ENCODE measurements at places on chromosomes 3 and 15.

DNA sequence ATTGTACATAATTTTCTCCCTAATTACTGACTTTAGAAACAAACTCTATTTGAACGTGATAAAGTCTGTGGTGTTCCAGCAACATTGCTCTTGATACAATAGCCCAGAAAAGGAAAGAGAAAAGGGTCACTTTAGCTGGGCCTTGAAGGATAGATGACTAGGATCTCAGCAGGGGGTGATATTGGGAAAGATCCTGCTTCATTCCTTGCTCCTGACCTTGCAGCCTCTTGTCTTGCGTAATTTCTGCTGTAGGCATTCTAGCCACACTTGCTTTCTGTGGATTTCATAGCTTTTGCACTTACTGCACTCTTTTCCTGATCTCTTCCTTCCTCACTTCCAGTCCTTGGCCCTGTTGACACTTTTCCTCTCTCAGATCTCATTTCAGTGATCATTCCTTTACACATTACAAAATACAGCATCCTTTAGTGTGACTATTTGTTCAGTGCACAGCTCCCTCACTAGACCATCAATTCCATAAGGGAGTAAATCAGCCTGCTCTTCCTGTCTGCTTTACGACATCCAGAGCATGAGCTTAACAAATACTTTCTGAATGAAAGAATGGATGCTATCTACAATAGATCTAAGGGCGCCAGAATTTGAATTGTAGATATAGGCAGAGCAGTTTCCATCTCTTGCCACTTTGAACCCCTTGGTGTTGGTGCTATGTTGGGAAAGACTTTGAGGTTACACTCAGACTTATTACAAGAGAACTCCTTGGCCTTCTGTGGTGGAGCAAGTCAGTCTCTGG lies 559.6 kb upstream of the MDFIC2 start:
- no peak for DNase-seq

- DNase-seq, result no peak
These were observed 26.4 kb upstream of the ATP8B4 start for GRCh38 chr15:50145451-50145872.

GRCh38 chr15:80934761-80935221 lies 54.8 kb downstream of the MESD start:
- DNase-seq, result no peak

DNA sequence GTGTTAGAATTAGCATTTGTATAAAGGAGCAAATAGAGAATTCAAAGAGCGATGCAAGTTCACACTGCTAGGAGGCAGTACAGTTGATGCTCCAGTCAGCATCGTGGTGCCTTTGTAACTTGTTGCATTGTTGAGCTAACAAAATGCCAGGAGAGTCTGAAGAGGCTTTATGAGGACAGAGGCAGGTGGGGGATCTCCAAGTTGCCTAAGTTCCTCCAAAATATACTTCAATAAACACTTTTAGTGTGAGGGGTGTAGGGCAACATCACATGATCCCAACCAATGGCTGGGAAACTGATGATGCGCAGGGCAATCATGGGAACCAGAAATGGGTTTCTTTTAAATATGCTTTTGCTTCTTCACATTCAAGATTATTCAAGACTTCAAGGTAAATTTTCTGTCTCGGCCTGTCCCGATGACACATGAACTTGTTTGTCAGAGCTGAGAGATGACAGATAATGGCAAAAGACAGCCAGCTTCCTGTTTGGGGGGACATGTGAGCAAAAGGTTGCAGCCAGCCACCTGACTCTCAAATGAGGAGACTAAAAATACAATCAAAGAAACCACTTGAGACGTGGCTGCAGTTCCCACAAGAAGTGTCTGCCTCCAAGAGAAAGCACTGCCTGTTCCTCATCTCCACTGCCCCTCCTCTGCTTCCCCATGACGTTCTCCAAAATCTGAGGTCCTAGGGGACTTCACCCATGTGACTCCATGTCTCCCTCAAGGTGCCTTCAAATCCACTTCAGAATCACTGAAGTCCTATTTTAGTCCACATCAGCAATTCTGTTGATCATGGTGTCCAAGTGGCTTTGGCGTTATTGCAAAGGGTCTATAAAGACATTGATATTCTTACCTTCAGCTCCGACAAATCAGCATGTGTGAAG lies 39.3 kb downstream of the KLHL6 start:
- peak; percentile 42 for DNase-seq

DNA sequence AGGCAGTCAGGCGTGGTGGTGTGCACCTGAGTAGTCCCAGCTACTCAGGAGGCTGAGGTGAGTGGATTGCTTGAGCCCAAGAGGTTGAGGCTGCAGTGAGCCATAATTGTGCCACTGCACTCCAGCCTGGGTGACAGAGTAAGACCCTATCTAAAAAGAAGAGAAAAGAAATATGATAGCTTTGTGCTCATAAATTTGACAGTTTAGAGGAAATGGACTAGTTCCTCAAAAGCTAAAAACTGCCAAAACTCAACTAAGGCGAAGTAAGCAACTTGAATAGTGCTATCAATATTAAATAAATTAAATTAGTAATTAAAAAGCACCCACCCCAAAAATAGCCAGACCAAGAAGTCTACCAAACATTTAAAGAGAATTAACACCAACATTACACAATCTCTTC lies 24.5 kb upstream of the SLC15A2 start:
- DNase-seq, result no peak

DNA sequence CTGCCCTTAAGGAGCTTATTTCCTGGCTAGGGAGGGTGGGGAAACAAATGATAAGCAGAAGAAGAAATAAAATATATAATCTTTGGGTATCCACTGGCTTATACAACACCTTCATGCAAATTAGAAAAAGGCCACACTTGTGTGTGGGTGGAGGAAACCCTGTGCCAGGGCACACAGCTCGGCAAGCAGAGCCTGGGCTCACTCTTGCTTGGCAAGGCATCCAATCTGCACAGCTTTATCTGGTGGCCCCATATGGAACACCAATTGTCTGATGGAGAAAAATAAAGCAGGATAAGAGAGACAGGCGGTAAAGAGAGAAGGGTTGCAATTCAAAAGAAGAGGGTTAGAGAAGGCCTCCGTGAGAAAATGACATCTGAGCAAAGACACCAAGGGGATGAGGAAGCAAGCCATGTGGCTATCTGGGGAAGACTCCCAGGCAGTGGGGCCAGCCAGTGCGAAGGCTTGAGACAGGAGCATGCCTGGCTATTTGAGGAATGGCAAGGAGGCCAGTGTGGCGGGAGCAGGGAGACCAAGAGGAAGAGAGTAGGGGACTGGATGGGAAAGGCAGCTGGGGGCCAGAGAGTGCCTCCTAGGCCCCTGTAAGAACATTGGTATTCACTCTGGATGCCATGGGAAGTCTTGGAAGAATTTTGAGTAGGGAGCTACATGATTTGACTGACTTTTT lies 22.5 kb upstream of the VPS8 start:
- DNase-seq, result no peak

DNA sequence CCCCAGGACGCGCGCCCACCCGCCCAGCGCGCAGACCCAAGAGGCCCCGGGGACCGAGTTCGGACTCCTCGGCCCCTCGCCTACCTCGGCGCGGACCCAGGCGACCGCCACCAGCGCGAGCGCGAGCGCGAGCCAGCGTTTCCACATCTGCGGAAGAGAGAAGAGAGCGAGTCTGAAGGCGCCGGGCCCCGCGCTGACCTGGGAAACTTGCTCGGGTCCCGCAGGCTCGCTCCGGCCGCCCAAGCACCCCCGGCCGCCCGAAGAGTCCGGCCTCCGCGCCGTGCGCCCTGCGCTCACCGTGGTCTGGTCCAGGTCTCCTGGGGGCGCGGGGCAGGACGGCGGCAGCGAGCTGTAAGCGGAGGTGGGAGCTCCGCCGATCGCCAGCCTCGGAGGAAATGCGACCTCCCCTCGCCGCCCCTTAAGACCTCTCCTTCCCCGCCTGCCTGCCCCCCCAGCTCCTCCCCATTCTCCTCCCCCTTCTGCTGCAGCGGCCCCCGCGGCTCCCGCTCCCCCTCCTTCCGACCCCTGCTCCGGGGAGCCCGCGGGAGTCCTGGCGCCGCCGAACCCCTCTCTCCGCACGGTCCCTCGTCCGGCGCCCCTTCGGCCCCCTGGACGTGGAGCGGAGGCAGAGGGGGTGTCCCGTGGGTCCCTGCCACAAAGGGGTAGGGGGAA lies at the start of gene FSTL1:
TSS of gene FSTL1 (minus strand) at position 393 of the 672 bp plus-strand sequence. CDS start at position 147, 246 bp downstream.
- no peak for DNase-seq

DNA sequence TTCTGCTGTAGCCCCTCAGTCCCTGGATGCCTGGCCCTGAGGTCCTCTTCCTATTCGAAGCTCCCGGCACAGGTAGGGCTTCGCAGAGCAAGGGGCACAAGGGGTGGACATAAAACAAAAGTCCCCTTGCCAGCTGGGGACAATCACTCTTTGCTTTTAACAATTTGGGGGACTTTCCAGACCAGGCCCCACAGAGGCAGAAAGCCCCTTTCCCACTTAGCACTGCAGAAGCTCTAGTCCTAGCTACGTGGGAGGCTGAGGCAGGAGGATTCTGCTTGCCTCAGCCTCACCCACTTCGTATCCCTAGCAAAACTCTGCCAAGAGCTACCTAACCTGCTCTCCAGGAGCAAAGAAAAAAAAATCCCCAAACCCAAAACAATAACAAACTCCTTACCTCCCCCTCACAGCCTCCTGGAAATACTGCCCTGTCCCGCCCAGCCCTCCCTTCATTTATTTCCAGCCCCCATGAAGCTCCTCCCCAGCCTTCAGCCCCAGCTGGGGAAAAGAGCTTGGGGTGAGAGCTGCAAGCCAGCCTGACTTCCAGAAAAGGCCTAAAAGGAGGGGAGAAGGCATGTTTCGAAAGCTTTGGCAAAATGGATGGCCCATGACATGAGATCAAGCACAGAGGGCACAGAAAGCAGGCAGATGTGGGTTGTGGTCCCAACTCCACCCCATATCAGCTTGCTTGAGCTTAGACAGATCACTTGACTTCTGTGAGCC lies at the start of gene CIDEC:
TSS of gene CIDEC (minus strand) at position 424 of the 720 bp plus-strand sequence. CDS start 1,767 bp downstream, outside the sequence.
- no peak for DNase-seq

- DNase-seq, result no peak
These were observed 8.6 kb downstream of the TLE3 start for GRCh38 chr15:70088887-70089691.

DNA sequence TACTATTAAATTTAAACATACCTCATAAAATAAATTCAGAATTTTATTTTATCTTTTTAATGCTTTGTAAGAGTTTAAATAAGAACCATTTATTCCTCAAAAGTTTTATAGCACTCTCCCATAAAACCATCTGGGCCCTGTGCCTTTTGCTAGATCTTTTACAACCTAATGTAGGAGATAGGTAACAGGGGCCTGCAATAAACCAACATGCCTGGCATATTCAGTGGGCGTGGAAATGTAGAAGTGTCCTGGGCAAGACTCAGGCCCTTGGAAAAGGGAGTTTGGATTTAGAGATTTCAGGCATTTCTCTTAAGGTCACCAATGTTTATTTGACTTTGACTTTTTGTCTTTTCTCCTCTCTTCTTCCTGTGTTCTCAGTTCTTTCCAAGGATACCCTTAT lies 46.4 kb downstream of the POMGNT2 start:
- no peak for DNase-seq

DNA sequence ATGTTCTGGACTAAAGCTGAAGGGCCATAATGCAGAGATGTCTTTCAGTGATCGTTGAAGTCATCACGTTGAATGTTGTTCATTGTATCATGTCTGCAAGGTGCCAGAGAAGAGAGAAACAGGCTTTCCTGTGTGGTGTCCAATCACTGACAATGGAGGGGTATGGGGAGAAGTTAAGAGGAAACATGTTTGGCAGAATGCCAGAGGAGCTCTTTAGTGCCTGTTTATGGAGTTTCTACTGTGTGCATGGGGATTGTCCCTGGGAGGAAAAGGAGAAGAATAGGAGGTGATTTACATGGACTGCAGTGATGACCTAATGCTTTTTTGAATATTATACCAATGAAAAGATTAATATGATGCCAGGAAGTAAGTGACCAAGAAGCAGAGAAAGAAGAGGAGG lies 11.7 kb downstream of the SCAANT1 start:
- no peak for DNase-seq

Data from activated T-cell treated with anti-CD3 and anti-CD28 coated beads for 1 hour (primary cell).